ENCODE measurements at places on chromosomes 3 and 15.

DNA sequence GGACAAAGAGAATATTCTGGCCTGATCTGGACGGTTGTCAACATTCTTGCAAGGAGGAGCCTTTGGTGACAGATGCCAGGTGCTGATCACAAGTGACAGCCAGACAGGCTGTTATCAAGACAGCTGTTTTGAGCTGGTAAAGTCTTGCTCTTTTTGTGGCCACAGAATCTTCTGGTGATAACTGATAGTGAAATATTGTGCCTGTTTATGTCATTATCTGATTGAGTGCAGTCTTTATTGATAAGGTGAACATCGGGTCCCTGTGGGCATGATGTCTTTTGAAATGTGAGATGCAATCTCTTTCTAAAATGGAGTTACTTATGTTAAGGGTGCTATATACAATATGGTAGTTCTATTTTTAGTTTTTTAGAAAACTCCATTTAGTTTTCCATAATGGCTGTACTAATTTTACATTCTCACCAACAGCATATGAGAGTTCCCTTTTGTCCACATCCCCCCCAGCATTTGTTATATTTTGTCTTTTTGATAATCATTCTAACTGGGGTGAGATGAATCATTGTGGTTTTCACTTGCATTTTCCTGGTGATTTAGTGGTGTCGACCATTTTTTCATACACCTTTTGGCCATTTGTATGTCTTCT, 10.7 kb downstream of the CEP63 start:
- no peak for DNase-seq

- DNase-seq = no peak
Measured at GRCh38 chr15:29528276-29528675, 258.7 kb upstream of the NSMCE3 start.

GRCh38 chr15:88624156-88624970, 3.2 kb downstream of the AEN start:
- no peak for DNase-seq

GRCh38 chr3:129462361-129462968, 22.4 kb downstream of the IFT122 start:
- no peak for DNase-seq

DNA sequence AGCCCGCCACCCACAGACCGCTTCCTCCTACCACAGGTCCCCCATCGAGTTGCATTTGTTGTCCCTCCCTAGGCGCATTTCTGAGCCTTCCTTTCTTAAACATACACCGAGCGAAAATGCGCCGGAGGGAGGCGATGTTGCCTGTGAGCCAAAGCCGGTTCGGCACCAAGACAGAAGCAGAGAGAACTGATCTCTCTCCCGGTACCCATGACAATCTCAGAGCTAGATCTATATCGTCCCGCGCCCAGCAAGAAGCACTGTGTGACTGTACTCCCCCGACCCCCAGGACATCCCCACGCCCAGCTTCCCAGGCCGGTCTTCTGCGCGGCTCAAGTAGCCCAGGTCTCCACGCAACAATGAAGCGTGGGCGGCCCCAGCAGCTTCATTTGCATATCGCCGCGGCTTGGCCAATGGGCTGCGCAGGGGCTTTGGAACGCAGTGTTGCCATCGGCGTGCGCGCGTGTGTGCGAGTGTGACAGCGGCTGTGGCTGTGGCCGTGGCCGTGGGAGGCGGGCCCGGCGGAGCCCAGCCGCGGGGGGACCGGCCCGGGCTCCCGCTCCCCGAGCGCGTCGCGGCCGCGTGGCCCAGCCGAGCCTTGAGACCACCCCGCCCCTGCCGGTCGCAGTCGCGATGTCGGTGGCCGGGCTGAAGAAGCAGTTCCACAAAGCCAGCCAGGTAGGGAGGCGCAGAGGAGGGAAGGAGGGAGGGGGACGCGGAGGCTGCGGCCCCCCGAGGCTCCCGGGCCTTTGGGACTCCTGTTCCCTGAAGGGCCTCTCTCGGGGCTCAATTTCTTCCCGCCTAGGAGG, at the start of gene SH3GL3:
TSS of gene SH3GL3 (plus strand) at position 438 of the 806 bp plus-strand sequence. CDS start at position 631, 193 bp downstream.
- peak; percentile 15 for DNase-seq

- DNase-seq = no peak
Measured at GRCh38 chr3:45145681-45146614, at the start of gene CDCP1. Gene CDCP1, minus strand, starts transcription at chr3:45146378. Its CDS starts 91 bp downstream, at chr3:45146287.

DNA sequence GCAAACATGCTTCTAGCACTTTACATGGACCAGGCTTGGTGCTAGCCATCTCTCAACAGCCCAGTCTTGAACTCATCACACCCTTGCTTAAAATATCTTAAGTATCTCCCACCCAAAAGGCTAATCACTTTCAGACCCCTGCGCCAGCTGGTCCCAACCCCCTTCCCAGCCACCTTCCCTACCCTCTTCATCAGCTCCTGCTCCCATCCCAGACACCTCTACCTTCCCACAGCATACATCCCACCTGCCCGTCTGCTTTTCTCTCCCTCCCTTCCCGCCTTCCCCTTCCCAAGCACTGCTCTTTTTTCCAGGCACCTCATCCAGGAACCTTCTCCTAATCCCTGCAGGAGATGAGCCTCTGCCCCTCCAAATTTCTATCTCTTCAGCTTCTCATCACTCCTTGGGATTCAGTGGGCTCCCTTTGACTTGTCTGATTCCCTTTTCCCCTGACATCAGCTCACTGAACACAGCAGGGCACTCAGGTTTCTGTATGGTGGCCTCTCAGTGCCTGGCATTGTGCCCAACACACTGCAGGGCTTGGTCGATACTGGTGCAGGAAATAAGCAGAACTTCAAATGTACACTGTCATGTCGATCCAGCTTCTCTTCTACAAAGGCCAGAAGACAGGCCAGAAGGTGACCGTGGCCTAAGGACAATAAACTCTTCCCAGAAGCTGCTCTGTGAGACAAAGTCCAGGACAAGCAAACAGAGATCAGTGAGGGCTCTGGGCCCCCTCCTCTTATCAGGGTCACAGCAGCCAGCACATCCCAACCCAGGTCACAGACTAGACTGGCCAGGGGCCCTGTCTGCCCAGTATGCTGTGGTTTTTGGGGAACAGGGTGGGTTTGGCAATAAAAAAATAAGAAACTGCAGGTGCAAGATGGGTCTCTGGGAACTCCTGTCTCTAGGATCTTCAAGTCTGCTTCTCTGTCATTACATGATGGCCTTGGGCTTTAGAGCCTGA, 2.2 kb upstream of the ITIH1 start:
- DNase-seq = no peak

DNA sequence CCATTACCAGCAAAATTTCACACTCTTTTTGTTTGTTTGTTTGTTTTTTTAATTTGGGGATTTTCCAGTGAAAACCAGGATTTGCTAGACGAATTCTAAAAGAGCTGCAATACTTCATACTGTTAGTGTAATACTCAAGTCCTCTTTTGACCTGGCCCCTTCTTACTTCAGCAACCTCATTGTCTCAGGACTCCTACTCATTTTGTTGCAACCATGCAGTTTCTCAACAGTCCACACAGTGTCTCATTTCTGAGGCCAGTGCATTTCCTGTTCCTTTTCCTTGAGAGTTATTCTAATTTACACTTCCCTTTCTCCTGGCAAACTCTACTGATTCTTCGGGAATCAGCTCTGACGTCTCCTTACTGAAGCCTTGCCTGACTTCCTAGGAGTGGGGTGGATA, 35.6 kb downstream of the NSUN3 start:
- DNase-seq = no peak

DNA sequence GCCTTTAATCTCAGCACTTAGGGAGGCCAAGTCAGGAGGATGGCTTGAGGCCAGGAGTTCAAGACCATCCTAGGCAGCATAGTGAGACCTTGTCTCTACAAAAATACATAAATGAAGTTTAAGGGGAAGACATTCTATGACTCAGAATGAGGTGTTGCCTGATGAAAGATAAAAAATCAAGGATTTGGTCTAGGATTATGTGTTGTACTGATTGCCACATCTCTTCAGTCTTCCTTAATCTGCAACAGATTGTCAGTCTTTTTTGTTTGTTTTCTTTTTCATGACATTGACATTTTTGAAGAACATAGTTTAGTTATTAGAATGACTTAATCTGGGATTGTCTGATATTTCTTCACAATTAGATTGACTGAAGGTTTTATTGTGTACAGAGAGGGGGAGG, 26.3 kb upstream of the DPPA4 start:
- no peak for DNase-seq

- no peak for DNase-seq
Measured at GRCh38 chr3:29581311-29581710, 300.4 kb downstream of the RBMS3 start.

- no peak for DNase-seq
Measured at GRCh38 chr3:17972959-17973906, 230.8 kb upstream of the TBC1D5 start.

- no peak for DNase-seq
Measured at GRCh38 chr3:178454726-178455125, 81.5 kb upstream of the KCNMB2 start.

DNA sequence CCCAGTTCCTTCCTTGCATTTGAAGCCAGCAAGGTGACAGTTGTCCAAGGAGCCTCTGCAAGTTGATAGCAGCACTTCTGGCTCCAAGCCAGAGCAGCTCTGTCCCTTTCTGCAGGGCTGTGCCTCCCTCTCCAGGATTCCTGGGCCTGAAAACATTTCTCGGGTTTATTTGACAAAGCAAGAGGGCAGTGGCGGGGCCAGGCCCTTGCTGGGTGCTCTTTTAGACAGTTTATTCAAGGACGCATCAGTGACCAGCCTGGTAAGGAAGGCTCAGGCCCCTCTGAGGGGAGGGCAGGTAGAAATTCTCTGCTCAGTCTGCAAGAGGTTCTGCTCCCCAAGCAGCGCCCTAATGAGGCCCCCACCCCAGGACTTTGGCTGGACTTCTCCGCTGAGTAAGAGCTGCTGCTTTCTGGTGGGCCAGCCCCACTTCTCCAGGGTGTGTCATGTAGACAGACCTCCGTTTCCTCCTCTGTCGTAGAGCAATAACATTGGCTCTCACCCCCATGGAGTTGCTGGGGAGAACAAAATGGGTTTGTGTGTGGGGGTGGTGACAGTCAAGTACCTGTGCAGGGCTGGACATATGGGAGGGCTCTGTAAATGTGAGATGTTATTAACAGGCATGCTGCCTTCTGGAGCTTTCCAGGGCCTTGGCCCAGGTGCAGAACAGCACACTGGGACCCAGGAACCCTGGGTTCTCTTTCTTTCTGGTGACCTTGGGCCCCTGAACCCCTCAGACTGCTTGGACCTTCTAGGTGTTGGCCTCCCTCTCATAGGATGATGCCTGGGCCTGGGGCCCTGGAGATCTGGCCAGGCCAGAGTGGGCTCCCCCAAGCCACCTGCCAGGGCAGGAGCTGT, 146.2 kb upstream of the TLE3 start:
- no peak for DNase-seq

DNA sequence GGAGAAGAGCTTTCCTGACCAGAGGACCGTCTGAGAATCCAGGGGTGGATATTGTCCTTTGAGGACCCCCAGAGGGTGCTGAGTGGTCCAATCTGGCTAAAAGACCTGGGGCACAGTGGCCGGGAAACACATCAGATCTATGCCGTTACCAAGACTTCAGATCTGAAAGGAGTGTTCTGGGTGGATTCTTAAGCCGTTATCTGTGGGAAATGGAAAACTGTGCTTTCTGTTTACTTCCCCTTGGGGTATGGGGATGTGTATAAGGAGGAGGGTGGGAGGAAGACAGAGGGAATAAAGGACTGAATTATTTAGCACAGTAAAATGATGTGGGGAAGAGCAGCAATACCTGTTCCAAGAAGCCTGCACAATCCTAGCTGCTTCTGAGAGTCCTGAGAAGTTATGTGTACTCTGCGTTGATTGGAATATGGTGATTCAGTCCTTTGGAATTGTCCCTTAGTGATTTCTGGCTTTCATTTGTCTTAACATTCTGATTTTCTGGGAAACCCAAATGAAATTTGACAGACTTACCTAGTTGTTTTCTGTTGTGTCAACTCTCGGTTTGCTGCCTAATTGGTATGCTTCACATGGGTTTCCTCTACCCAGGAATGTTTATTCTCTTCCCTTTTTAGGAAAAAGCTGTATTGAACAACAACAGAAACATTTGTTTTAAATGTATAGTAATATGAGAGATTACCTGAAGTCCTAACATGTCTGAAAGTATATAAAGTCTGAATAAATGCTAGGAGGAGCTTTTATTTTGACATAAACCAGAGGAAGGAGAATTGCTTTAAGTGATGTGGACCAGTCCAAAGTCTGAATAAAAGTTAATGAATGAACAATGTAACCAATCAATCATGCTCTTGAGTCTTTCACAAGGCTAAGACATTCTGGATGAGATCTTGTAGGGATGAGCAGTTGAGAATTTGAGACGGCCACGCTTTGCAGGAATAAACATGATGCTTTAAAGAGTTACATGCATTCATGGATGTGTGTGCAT, 427.1 kb upstream of the C2CD4B start:
- no peak for DNase-seq

DNA sequence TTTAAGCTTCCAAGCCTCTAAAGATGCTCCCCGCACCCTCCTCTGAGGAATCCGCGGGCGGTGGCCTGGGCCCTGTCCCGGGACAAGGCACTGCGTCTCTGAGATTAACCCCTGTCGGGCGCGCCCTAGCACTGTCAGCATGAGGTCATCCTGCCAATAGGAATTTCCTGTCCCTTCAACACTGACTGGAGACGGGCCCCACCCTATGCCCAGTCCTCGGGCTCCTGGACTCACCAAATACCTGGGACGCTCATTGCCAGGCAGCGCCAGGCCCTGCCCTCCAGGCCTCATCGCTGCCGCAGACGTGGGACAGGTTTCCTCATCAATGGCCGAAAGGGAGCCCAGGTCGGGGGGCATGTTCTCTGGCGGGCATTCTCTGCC, 67.6 kb upstream of the SH3GL3 start:
- no peak for DNase-seq

DNA sequence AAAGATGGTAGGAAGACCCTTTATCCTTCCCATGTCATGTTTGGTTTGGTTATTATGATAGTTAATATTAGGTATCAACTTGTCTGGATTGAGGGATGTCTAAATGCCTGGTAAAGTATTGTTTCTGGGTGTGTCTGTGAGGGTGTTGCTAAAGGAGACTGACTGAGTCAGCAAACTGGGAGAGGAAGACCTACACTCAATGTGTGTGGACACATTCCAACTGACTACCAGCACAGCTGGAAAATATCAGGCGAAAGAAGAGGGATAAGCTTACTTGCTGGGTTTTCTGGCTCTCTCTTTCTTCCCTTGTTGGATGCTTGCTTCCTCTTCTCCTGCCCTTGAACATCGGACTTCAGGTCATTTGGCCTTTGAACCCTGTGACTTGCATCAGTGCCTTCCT, 1227.6 kb upstream of the EPHA6 start:
- no peak for DNase-seq

- no peak for DNase-seq
Measured at GRCh38 chr3:87805670-87806069, 253.1 kb downstream of the CGGBP1 start.

DNA sequence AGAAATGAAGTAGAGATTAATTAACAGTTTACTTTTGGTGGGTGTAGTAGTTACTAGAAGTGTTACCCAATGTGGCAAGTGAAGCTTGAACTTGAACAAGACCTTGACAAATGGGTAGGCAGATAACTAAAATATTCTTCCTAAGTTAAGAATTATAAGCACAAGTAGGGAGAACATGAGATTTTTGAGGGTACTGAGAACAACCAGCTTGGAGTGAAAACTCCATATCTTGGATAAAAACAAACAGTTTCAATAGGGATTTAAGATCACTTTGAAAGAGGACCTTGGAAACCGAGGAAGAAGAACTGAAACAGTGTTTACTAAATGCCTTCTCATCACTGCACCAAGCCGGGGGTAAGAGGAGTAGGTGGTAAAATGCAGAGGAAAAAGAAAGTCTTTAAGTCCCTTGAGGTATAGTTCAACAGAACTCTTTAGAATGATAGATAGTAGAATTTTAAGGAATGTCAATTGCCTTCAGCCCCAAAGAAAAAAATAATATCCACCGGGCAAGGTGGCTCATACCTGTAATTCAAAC, 496.7 kb downstream of the NAALADL2 start:
- DNase-seq = no peak
